ENCODE measurements at places on chromosomes 2 and 18. TPM values are rescaled to one million over a fixed set of nuclear protein-coding genes. Genes with fewer than 3 reads are reported as not detected.

The SUMO1 gene
- total RNA-seq: 171 TPM

The POU3F3 gene
- total RNA-seq: not detected

The SH3BP4 gene
- 38.9 TPM for total RNA-seq

The TUBA3D gene
- total RNA-seq: 10.3 TPM

The CMPK2 gene
- total RNA-seq: 0.34 TPM
